ENCODE measurements at places on chromosomes 13 and 19. TPM values are rescaled to one million over a fixed set of nuclear protein-coding genes. Genes with fewer than 3 reads are reported as not detected.
A peak's percentile ranks its signal among the peaks of the same experiment; 100 is the strongest.

DNA sequence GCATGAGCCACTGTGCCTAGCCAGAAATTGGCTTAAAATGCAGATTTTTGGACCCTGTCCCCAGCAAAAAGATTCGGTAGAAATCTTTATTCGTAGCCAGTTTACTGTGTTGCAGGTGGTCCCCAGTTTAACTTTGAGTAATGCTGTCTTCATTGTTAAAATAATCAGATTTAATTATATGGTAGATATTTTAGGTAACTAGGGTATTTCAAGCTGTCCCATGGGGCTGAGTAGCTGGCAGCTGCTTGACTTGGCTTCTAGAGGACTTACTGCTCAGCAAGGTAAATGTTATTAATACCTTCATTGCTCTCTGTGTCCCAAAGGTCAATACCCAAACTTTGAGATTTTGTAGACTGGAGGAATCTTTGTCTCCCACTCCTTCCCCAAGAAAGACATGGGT, 21.1 kb downstream of the LSM14A start:
- no peak overlapping the region for H3K4me3 ChIP-seq
- peaks cover 18% of the 10 kb centered on the region for H3K36me3 ChIP-seq
- no peak for DNase-seq
- H3K27ac ChIP-seq: no peak overlapping the region
- H3K4me1 ChIP-seq: no peaks in the 10 kb centered on the region

DNA sequence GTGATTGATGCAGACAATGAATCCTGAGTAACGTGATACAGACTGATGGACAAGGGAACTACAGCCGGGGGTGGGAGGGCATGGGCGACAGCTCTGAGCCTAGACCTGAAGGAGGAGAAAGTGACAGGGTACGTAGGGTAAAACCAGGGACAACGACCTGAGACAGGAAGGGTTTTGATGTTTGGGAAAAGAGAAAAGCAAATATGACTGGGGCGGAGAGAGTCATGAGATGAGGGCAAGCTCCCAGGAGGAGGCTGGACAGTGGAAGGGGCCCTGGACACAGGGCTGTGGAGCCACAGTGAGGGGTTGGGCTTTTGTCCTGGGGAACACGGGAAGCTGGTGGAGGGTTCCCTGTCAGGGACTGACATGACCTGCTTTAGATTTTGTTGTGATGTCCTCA, 34.2 kb downstream of the ZNF611 start:
- H3K27ac ChIP-seq: no peak overlapping the region
- DNase-seq: no peak
- no peaks in the 10 kb centered on the region for H3K4me1 ChIP-seq
- no peak overlapping the region for H3K4me3 ChIP-seq
- H3K27me3 ChIP-seq: no peaks in the 10 kb centered on the region

- no peaks in the 10 kb centered on the region for H3K4me1 ChIP-seq
- H3K4me3 ChIP-seq: no peak overlapping the region
- H3K36me3 ChIP-seq: no peaks in the 10 kb centered on the region
- H3K27ac ChIP-seq: no peak overlapping the region
- no peak for DNase-seq
Measured at GRCh38 chr19:50341091-50341564, 12.0 kb upstream of the KCNC3 start.

- no peak overlapping the region for H3K27ac ChIP-seq
- no peaks in the 10 kb centered on the region for H3K27me3 ChIP-seq
- no peak for DNase-seq
- H3K36me3 ChIP-seq: peaks cover 49% of the 10 kb centered on the region
- H3K4me3 ChIP-seq: no peak overlapping the region
- no peaks in the 10 kb centered on the region for H3K4me1 ChIP-seq
Measured at GRCh38 chr19:4425537-4425936, 23.1 kb downstream of the CHAF1A start.

GRCh38 chr13:79486433-79487188, 5.7 kb downstream of the NDFIP2 start:
- no peaks in the 10 kb centered on the region for H3K27me3 ChIP-seq
- no peak overlapping the region for H3K27ac ChIP-seq
- no peak overlapping the region for H3K4me3 ChIP-seq
- H3K36me3 ChIP-seq: no peaks in the 10 kb centered on the region

DNA sequence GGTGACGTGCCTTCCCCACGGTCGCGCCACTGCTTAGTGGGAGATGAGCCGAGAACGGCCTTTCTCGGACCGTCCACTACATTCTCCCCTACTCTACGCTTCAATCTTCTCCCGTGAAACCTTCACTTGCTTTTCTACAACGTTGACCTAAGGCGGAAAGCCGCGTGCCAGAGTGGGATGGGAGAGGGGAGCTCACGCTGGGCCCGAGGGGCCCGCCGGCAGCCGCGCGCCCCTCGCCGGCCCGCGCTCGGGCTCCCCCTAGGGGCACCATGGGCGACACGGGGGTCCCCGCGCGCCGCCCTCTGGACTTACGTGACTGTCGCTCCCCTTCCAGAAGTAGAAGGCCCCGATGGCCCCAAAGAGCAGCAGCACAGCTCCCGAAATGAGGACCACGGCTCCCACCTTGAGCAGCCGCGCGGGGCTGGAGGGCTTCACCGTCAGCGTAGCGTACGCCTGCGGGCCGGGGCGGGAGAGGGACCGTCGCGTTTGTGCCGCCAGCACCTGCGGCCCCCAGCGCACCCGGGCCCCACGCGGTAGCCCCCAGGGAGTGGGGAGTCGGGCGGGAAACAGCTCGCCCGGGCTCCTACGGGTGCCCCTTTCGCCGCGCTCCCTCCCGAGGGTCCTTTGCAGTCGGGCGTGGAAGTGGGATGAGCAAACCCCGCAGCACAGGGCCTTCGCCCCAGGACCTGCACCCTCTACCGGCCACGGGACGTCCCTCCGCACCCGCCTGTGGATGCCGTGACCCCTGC, 727 bp downstream of the CNMD start:
- peak; percentile 63 for DNase-seq
- H3K27ac ChIP-seq: peak overlapping the region; percentile 82
- H3K4me1 ChIP-seq: peaks cover 14% of the 10 kb centered on the region
- no peaks in the 10 kb centered on the region for H3K36me3 ChIP-seq

ZNF358 gene
- 85.6 TPM for polyA plus RNA-seq

TTC9B gene
- 134 TPM for polyA plus RNA-seq

All from spinal cord (tissue), 10 donors.